ENCODE measurements at places on chromosomes 3 and 15.

- no peak for DNase-seq
These were observed 125.6 kb downstream of the P3H2 start for GRCh38 chr3:189995129-189995528.

- DNase-seq = no peak
These were observed 624 bp downstream of the AP3B2 start for GRCh38 chr15:82709081-82709420.

DNA sequence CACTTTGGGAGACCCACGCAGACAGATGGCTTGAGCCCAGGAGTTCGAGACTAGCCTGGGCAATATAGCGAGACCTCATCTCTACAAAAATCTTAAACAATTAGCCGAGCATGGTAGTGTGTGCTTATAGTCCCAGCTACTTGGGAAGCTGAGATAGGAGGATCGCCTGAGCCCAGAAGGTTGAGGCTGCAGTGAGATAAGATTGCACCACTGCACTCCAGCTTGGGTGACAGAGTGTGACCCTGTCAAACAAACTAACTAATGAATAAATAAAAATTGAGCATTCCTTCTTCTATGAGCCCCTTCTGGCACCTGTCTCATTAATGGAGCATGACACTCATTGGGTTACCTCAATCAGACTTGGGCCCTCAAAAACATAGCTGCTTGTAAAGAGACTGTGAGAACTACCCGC lies 7.5 kb downstream of the ZDHHC3 start:
- DNase-seq = no peak

DNA sequence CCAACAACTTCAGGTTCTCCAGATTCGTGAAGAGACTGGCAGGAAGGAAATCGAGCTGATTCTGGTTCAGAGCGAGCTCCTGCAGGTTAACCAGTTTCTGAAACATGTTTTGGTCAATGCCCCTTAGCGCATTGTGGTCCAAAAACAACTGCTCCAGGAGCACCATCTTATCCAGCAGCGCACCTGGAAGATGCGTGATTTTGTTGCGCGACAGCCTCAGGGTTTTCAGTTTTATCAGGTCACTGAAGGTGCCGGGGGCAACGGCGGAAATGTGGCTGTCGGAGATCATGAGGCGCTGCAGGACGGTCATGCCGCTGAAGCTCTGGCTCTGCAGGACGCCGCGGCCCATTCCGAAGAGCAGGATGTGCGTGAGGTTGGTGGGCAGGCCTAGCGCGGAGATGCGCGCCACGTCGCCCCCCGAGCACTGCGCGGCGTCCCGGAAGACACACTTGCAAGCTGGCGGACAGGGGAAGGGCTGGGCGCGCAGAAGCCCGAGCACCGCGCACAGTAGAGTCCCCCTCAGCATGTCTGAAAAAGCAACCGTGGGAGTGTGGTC lies 1.2 kb downstream of the GP5 start:
- peak; percentile 17 for DNase-seq

- DNase-seq = no peak
These were observed 34.7 kb downstream of the GBE1 start for GRCh38 chr3:81726735-81727134.

DNA sequence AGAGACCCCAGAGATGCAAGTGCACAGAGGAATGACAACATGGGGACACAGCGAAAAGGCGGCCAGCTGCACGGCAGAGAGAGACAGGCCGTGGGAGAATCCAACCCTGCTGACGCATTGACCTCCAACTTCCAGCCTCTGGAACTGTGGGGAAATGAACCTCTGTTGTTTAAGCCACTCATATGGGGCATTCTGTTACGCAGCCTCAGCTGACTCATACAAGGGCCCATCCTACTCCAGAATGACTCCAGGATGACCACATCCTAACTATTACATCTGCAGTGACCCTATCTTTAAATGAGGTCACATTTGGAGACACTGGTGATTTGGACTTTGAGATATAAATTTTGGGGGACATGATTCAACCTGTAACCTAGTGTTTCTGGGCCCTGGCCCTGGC lies 44.0 kb downstream of the KLF15 start:
- no peak for DNase-seq

DNA sequence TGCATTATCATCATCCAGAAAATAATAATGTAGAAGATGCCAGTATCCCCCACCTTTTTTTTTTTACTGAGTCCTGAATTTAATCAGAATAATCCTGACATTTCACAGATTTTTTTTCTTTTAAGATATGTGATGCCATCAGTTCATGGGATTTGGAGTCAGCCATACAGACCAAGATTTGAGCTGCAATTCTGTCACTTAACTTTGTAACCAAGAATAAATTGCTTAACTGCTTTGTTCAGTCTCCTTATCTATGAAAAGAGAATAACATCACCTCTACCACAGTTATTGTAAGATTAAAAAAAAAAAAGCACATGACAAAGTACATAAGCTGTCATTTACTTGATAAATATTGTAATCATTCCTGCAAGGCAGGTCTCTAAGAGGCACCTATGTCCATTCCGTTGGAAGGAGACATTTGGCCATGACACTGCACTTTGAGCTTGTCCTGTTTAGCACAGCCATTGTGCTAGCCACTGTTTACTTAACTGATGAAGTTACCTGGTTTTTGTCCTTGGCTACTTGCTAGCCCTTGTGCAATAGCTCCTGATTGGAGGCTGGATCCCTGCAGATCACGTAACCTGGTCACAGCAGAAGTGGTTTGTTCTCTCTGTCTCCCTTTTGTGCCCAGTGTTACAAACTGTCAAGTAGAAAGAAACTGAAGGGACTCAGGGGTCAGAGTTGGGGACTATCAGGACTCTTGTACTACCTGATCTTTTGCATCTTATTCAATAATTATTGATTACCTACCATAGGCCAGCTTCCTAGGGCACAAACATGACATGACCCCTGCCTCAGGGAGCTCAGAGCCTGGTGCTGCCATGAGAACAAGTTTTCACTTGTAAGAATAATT lies 306.0 kb downstream of the WDR72 start:
- DNase-seq = no peak

- DNase-seq = no peak
These were observed 65.5 kb upstream of the FILIP1L start for GRCh38 chr3:100179692-100180349.

GRCh38 chr15:65747265-65747664 lies 44.8 kb downstream of the DENND4A start:
- DNase-seq = no peak

DNA sequence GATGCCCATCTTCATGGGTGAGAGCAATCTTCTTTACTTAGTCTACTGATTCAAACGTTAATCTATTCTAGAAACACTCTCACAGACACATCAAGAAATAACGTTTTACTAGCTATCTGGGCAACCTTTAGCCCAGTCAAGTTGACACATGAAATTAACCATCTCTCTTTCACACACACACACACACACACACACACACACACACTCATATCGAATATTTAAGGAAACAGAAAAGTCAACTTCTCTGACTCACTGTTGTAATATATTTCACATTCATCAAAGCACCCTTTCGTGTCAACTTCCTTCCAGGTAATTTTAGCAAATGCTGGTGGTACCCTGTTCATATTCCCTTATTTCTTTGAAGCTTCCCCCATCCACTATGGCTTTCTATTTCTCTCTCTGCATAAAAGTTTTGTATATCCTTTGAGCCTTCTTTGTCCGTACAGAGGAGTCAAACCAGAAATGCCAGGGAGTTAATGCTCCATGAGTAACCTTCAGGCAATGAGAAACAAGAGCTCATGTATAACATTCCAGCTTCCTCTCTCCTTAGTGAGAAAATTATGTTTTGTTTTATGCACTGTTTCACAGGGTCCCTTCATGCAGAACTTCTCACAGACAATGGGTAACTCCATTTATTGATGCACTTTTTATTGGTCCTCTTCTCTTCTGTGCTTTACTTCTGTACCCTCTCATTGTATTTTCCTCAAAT lies 335.5 kb upstream of the CBLB start:
- no peak for DNase-seq

GRCh38 chr3:6737630-6738029 lies 123.3 kb upstream of the GRM7 start:
- DNase-seq = no peak

- DNase-seq = peak; percentile 75
These were observed 12.1 kb downstream of the VPS18 start for GRCh38 chr15:40906091-40906990.

DNA sequence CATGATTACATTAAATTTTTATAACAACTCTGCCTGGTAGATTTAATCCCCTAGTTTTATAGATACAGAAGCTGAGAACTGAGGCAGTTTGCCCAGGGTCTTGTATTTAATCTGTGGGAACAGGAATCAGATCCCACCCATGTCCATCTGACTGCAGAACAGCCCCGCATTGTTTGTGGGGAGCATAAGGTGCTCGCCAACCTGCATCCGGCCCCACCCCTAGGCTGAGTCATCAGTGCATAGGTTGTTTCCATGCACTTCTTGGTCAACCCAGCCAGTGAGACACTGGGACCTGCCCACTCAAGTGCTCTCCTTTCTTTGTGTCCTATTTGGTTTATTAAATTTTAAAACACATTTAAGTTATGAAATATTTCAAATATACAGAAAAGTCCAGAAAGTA lies 266.2 kb downstream of the OPA1 start:
- DNase-seq = no peak

DNA sequence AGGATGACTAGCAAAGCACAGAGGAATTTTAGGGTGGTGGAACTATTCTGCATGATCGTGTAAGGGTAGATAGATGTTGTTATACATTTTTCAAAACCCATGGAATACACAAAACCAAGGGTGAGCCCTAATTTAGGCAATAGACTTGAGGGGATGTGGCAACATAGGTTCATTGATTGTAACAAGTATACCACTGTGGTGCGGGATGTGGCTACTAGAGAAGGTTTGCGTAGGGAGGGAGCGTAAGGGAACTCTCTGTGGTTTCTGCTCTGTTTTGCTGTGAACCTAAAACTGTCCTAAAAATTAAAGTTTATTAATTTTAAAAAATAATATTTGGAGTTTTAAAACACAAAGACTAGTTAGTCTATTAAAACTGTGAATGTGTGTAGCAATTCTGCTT lies 202.8 kb downstream of the PLCL2 start:
- no peak for DNase-seq

DNA sequence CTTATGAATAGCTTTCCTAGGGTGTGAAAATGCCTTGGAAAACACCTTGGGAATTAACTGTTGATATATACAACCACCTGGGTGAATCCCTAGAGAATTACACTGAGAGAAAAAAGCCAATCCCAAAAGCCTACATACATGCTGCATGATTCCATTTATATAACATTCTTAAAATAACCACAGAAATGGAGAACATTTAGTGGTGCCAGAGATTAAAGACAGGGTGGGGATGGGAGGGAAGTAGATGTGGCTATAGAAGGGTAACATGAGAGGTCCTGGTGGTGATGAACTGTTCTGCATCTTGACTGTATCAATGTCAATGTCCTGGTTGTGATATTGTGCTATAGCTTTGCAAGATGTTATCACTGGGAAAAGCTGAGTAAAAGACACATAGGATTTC lies 291.0 kb downstream of the CLSTN2 start:
- no peak for DNase-seq

GRCh38 chr3:53194210-53195065 lies 33.4 kb downstream of the PRKCD start:
- no peak for DNase-seq

- no peak for DNase-seq
These were observed 210.8 kb downstream of the GAP43 start for GRCh38 chr3:115834068-115834467.

- no peak for DNase-seq
These were observed 59.9 kb downstream of the SLC6A11 start for GRCh38 chr3:10875914-10876313.

- no peak for DNase-seq
These were observed 6.0 kb downstream of the KLF15 start for GRCh38 chr3:126351086-126351770.

- no peak for DNase-seq
These were observed 194.3 kb downstream of the IL5RA start for GRCh38 chr3:2915826-2916225.

DNA sequence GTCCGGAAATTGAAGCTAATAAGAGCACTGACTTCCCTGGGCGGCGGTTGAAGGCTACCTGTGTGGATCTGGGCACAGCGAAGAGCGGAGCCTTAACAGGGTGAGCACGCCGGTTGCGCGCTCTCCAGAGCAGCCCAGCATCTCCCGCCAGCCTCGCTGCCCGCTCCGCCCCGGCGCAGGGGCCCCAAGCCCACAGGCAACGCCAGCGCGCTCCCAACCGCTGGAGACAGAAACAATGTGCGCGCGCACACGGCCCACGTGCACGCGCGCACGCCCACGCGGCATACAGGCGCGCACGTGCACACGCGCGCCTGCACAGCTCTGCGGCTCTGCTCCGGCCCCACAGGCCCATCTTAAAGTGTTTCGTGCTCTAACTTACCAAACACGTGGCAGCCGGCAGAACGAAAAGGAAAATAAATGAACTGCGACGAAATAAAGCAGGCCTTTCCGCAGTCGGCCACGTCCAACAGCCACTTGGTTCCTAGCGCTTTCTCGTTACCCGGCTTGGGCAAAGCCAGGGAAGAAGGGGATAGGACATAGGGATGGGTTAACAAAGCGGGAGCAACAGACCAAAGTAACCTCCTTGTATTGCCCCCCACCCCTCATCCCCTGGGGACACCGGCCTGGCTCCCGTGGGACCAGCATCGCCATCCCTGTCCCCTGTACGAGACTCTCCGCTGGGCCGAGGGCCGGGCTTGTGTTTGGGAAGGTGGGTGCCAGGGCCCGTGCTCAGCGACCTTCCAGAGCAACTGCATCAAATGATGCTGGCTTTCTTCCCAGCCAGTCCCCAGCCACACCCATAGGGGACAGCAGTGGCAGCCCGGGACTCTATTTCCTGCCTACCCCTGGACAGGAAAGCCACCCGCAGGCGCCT lies 203.7 kb downstream of the ABHD5 start:
- DNase-seq = peak; percentile 14

DNA sequence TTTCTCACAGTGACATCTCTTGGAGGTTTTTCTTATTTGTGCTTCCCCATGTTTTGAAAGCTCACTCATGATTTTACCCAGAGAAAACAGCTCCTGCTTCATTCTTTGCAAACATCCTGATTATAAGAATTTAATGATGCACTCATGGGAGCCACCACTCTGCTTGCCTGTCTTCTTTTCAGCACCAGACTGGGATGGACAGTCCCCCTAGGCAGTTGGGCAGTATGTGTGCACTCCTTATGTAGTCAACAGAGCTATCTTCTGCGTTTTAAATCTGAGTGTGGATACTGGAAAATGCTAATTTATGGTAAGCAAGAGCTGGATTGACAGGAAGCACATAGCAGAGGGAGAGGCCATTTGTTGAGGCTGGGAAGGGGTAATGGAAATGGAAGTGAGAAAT lies 276.1 kb downstream of the AGBL1 start:
- no peak for DNase-seq

GRCh38 chr3:164132878-164133277 lies 945.4 kb downstream of the SI start:
- DNase-seq = no peak
